ENCODE measurements at places on chromosomes 5 and 9. TPM values are rescaled to one million over a fixed set of nuclear protein-coding genes. Genes with fewer than 3 reads are reported as not detected.

The DIRAS2 gene
- 0.27 TPM for total RNA-seq

The CTSL gene
- total RNA-seq: 28.7 TPM

The PDCD1LG2 gene
- total RNA-seq: not detected

- H3K4me3 ChIP-seq: no peak overlapping the region
- no peak overlapping the region for H3K27ac ChIP-seq
- DNase-seq: no peak
- peaks cover 7% of the 10 kb centered on the region for H3K36me3 ChIP-seq
- no peaks in the 10 kb centered on the region for H3K27me3 ChIP-seq
These were observed 96.7 kb downstream of the SNCAIP start for GRCh38 chr5:122408592-122409224.

DNA sequence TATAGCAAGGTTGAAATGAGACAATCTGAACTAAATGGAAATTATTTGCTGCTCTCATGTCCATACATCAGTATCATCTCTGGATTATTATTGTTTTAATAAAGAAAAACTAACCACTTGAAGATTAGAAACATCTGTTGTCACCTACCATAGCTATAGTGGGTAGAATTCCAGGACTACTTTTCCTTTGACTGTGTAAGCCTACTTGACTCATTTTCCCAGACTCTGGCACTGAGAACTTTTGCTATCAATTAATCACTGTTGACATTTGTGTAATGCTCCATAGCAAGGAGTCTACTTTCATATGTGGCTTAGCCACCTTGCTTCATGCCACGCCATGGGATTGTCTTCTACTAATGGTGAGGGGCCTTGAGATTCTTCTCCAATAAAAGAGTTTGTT is 59.9 kb upstream of the ARRDC3 start:
- H3K4me3 ChIP-seq: no peak overlapping the region
- no peak overlapping the region for H3K27ac ChIP-seq
- DNase-seq: no peak
- no peaks in the 10 kb centered on the region for H3K36me3 ChIP-seq
- H3K27me3 ChIP-seq: no peaks in the 10 kb centered on the region
- H3K4me1 ChIP-seq: no peaks in the 10 kb centered on the region

GRCh38 chr9:94919376-94920098 is 193.0 kb downstream of the AOPEP start:
- H3K27ac ChIP-seq: no peak overlapping the region
- DNase-seq: no peak
- H3K4me3 ChIP-seq: no peak overlapping the region
- no peaks in the 10 kb centered on the region for H3K36me3 ChIP-seq

The CDH12 gene
- 23.5 TPM for total RNA-seq

GRCh38 chr9:115665519-115665918 is 488.1 kb upstream of the PAPPA start:
- DNase-seq: no peak
- H3K27me3 ChIP-seq: no peaks in the 10 kb centered on the region
- H3K27ac ChIP-seq: no peak overlapping the region
- no peaks in the 10 kb centered on the region for H3K36me3 ChIP-seq
- H3K4me1 ChIP-seq: no peaks in the 10 kb centered on the region

The CDH6 gene
- 178 TPM for total RNA-seq

The WHRN gene
- total RNA-seq: 3.2 TPM

DNA sequence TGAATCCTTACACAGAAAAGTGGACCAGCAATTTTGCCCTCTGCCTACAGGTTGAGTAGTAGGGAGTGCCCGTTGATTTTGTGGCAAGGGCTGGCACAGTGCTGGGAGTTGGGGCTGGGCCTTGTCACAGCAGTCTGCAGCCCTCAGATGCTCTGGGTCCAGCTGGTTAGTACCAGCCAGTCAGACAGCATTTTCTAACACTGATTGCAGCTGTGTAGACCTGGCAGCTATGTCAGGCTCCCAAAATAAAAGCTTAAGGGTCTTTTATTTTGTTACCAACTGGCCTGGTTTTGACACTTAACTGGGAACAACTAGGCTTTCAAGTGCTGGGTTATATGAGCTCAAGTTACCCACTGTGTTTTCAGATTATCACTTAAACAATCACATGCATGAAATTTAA is 57.7 kb downstream of the MAT2B start:
- H3K36me3 ChIP-seq: no peaks in the 10 kb centered on the region
- peaks cover 32% of the 10 kb centered on the region for H3K4me1 ChIP-seq
- no peak overlapping the region for H3K27ac ChIP-seq
- H3K27me3 ChIP-seq: no peaks in the 10 kb centered on the region
- no peak overlapping the region for H3K4me3 ChIP-seq
- no peak for DNase-seq

DNA sequence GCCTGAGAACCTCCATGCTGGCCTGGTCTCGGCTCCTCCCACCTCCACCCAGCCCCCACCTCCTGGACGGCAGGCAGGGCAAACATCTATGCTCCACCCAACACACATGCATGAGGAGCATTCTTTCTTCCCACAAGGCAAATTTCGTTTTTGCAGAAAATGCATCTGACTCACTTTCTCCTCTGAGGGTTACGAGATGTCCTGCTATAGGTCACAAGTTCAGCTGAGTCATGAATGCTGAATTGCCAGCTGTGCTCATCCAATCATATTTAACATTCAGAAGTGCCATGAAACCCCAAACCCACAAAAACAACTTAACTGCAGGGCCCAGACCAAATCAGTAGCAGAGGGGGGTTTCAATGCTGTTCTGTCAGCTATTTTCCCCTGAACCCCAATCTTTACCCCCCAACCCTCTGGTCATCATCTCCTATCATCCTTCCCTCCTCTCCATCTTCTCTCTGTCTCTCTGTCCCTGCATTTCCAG is 39.0 kb upstream of the OSMR start:
- no peak for DNase-seq
- no peak overlapping the region for H3K27ac ChIP-seq
- peaks cover 2% of the 10 kb centered on the region for H3K27me3 ChIP-seq
- H3K4me1 ChIP-seq: peaks cover 3% of the 10 kb centered on the region
- no peak overlapping the region for H3K4me3 ChIP-seq

DNA sequence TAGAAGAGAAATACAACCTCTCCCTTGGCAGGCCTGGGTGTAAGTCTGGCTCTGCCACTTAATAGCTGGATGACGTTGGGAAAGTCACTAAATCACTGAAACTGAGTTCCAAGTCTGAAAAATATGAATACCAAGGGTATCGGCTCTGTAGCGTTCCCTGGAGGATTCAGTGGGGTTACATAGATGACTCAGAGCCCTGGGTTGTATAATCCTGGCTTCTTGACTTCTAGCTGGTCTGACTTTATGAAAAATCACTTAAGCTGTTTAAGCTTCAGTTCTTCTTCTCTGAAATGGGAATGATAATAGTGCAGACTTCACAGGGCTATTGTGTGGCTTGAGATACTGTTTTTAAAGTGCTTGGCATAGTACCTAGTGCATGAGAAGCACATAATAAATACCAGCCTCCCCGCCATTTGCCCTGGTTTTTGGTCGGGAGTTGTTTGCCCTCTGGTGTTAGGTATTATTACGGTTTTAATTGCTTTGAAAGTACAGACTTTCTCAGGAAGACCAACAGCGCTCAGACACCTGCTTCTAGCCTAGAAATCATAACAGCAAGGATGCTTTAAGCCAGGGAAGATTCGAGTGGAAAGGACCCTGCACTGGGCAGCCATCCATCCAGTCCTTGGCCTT is 43.0 kb downstream of the CYFIP2 start:
- H3K27ac ChIP-seq: no peak overlapping the region
- no peak for DNase-seq
- no peaks in the 10 kb centered on the region for H3K4me1 ChIP-seq
- no peaks in the 10 kb centered on the region for H3K36me3 ChIP-seq
- peaks cover 2% of the 10 kb centered on the region for H3K27me3 ChIP-seq
- no peak overlapping the region for H3K4me3 ChIP-seq

The ARAP3 gene
- total RNA-seq: 8.6 TPM

- H3K4me1 ChIP-seq: peaks cover 3% of the 10 kb centered on the region
- H3K27me3 ChIP-seq: no peaks in the 10 kb centered on the region
- peak overlapping the region; percentile 0 for H3K27ac ChIP-seq
- no peak for DNase-seq
- peaks cover 22% of the 10 kb centered on the region for H3K36me3 ChIP-seq
These were observed 45.5 kb downstream of the RFX3 start for GRCh38 chr9:3480353-3480655.

DNA sequence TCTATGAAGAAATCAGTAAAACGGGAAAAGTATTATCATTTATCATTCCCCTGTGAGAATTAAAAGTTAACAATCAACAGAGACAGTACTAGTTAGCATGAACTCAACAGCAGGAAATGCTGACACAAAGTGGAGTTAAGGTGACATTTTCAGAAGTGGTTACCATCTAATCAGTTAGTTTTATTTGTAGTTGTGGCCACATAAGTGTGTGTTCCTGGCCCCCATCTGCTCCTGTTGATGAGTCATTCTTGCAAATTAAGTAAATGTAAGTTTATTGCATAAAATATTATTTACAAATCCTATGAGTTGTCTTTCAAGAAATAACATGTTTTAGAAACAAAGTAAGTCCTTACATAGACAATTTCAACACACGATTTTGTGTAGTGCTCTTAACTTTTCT is 8.9 kb upstream of the BNC2 start:
- peaks cover 4% of the 10 kb centered on the region for H3K27me3 ChIP-seq
- no peak overlapping the region for H3K4me3 ChIP-seq
- DNase-seq: no peak

The TDRD7 gene
- 1.4 TPM for total RNA-seq

- no peak overlapping the region for H3K27ac ChIP-seq
- H3K4me3 ChIP-seq: no peak overlapping the region
- peaks cover 6% of the 10 kb centered on the region for H3K4me1 ChIP-seq
These were observed 11.1 kb upstream of the CTSL start for GRCh38 chr9:87714819-87715218.

DNA sequence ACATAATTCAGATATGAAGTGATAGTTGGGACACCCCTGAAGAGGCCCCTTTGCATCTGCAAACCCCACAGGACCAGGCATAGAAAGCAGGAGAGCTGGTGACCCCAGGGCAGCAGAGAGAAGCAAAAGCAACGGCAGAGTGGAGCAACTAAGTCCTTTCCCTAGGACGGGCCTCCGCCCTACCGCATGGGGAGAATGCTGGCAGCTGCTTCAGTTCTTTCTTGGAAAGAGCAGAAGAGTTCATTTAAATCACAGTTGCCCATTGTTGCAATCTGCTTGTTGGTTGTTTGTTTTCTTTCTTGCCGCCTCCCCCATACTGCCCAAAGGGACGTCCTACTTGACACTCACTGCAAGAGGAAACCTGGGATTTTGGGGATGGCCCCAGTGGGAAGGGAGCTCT is 126.2 kb downstream of the ADAMTS16 start:
- no peak overlapping the region for H3K27ac ChIP-seq
- H3K36me3 ChIP-seq: no peaks in the 10 kb centered on the region
- peaks cover 8% of the 10 kb centered on the region for H3K27me3 ChIP-seq
- peaks cover 1% of the 10 kb centered on the region for H3K4me1 ChIP-seq
- no peak overlapping the region for H3K4me3 ChIP-seq

DNA sequence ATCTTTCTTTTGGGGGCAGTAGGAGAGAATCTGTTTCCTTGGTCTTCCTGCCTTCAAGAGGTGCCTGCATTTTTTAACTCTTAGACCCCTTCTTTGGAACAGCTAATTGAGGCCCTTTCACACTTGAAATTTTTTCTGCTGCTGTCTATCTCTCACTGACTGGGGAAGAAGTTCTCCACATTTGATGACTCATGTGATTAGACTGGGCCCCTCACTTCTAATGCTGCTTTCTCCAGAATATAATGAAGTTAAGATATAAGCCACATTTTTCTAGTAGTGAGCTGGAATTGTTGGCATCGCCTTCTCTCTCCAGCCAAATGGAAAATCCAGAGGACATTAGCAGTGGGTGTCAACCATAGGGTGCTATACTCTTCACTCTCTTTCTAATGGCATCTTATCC is 12.4 kb downstream of the ZNF474 start:
- no peak overlapping the region for H3K4me3 ChIP-seq
- no peaks in the 10 kb centered on the region for H3K27me3 ChIP-seq
- peaks cover 12% of the 10 kb centered on the region for H3K4me1 ChIP-seq
- no peak for DNase-seq
- no peak overlapping the region for H3K27ac ChIP-seq

DNA sequence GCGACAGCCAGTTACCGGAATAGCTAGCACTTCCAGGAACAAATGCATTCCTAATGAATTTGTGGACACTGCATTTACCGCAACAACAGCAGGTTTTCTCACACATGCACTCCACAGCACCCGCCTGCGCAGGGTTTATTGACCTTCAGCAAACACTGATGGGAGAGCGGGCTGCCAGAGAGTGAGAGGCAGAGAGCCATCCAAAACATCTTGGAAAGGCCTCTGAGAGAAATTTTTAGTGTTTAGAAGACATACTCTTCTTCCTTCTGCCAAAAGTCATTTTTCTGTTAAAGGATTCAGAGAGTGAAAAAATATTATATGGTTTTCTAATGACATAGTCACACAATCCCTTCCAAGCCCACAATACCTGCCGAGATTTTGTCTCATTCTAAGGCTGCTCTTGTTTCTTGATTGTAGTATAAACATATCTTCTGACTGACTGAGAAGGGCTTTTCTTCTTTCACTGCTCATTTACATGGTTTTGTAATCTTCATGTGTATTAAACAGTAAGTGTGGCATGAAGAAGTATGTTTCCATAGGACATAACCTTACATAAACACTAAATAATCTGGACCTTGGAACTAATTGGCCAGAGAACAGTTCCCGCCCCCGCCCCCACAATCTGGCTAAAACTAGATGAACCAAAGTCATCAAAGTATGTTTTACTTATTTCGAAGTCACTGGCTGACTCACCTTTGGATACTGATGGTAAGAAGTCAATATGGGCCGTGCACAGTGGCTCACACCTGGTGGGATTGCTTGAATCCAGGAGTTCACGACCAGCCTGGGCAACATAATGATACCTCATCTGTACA is 432.5 kb upstream of the MEF2C start:
- no peaks in the 10 kb centered on the region for H3K4me1 ChIP-seq
- H3K36me3 ChIP-seq: no peaks in the 10 kb centered on the region
- H3K27ac ChIP-seq: no peak overlapping the region
- DNase-seq: peak; percentile 22
- H3K27me3 ChIP-seq: no peaks in the 10 kb centered on the region

The SREK1IP1 gene
- total RNA-seq: 18.2 TPM

DNA sequence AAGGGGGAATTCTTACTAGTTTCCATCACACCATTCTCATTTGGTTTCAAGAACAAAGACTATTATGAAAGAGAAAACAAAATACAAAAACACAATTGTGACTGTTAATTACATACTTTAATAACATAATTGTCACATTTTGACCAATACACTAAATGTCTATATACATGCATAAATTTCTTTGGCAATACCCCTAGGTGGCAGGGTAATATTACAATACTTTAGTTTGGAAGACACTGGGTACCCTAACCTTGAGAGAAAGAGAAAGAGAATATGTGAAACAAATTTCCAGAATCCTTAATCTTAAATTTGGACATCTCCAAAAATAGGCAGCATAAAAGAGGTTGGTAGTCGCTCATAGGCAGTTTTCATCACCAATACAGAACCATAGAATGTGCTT is 619.6 kb upstream of the ADAMTS16 start:
- DNase-seq: no peak
- no peak overlapping the region for H3K4me3 ChIP-seq
- H3K27ac ChIP-seq: no peak overlapping the region
- H3K4me1 ChIP-seq: peaks cover 17% of the 10 kb centered on the region
- peaks cover 3% of the 10 kb centered on the region for H3K27me3 ChIP-seq

The HNRNPAB gene
- total RNA-seq: 281 TPM

The DAPK1 gene
- 384 TPM for total RNA-seq

The ENTREP1 gene
- 1.0 TPM for total RNA-seq

The ADAMTS2 gene
- 23.5 TPM for total RNA-seq

All from glutamatergic neuron (in vitro differentiated cells).